ENCODE measurements at places on chromosomes 1 and 21.

GRCh38 chr21:41817228-41817627 lies 50.4 kb upstream of the RIPK4 start:
- peak; percentile 56 for DNase-seq

- no peak for DNase-seq
Measured at GRCh38 chr1:233075915-233076295, 125.5 kb downstream of the NTPCR start.

- DNase-seq: no peak
Measured at GRCh38 chr1:2985067-2985561, 36.2 kb upstream of the ACTRT2 start.

DNA sequence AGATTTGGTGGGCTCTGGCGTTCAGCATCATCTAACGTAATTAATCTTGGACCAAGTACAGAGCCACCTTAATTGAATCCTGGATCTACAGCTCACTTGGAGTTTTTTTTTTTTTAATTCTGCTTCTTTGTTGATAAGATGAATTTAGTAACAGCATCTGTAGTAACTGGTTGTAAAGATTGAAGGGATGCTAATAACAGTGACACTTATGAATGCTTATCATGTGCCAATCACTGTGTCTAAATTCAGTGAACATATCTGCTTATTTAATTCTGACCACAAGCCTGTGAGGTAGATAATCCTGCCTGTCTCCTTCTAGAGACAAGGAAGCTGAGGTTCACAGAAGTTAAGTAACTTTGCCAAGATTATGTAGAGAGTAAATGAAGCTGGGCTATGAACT lies 408.0 kb downstream of the RWDD3 start:
- DNase-seq: no peak

DNA sequence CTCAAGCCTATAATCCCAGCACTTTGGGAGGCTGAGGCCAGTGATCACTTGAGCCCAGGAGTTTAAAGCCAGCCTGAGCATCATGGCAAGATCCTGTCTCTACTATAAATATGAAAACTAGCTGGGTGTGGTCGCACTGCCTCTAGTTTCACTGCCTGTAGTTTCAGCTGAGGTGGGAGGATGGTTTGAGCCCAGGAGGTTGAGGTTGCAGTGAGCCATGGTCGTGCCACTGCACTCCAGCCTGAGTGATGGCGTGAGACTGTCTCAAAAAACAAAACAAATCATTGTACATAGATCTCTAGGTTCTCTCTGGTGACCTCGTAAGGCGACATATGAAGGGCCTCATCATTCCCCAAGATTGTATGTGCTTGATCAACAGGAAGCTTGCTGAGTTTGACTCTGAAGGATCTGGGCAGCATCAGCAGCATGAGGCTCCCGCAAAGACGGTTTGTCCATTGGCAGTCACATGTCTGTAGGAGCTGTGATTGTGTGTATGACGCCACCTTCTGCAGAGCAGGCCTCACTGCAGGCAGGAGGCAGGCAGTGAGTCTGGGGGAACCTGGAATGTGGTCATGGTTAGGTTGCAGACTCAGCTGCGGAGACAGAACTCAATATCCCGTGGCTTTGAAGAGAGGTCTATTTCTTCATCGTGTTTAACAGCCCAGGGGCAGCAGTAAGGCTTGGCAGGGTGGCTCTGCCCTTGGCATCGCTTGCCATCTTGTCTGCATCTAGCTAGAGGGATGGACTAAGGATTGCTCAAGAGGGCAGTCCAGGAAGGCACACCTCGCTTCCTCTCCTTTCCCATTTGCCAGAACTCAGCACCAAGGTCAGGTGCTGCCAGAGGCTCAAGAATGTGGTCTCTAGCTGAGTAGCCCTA lies 14.0 kb downstream of the ATP5PO start:
- peak; percentile 48 for DNase-seq

DNA sequence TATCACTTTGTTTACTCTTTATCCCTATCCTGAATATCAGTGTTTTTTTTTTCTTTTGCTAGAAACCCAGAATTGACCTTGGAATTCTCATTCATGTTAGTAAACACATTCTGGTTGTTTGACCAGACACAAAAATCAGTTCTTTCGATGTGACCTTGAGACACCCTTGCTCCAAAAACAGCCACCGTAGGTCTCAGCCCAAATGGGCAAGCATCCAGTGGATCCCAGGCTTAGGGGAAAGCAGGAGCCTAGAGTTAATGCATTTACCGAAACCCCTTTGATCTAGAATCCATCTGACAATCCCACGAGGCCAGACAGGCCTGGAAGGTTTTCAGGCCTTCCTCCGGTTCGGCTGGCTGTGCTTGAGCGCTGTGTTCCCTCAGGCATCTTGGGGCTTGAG lies 47.6 kb downstream of the IRF2BP2 start:
- no peak for DNase-seq
